BJ (cell line): ENCODE measurements at places on chromosomes 2 and 18.

DNA sequence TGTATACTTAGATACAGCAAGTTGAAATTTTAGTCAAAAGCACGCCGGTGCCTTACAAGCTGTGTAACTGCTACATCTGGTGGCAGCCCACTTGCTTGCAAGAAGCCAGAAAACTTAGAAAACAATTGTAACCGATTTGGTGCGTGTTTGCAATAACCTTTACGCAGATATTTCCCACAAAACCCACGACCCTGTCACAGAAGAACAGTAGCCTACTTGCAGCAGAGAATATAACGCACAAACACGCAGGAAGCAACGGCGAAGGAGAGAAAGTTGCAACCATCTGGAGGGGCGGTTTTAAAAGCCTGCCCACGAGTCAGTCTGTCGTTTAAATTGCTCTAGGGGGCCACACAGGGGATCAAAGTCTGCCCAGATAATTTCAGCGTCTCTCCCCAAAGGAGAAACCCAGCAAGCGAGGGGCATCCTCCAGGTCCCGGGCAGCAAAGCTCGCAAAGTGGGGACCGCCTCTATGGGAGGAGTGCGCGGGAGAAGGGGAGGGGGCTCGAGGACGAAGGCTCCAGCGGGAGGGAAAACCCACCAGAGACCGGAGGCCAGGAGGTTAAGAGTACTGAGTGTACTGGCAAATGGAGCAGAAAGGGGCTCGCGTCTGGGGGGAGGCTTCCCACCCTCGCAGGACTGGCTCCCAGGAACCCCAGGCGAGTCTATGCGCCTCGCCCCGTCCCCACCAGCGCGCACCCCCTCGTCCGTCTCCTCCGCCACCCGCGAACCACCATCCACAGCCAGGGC, 1.1 kb downstream of the TLK1 start:
- peak; percentile 44 for DNase-seq

DNA sequence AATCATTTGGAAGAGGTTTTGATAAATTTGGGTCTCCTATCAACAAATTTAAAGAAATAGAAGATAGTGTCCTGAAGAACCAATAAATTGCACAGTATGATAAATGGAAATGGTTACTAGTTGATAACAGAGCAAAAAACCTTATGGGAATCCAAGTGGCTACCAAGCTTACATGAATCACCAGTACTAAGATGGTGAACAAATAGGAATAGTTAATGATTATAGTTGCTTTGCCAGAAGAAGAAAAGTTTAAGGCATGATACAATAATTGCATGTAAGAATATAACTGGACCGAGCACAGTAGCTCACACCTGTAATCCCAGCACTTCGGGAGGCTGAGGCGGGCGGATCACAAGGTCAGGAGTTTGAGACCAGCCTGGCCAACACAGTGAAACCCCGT, 19.6 kb upstream of the INO80D start:
- DNase-seq = no peak

DNA sequence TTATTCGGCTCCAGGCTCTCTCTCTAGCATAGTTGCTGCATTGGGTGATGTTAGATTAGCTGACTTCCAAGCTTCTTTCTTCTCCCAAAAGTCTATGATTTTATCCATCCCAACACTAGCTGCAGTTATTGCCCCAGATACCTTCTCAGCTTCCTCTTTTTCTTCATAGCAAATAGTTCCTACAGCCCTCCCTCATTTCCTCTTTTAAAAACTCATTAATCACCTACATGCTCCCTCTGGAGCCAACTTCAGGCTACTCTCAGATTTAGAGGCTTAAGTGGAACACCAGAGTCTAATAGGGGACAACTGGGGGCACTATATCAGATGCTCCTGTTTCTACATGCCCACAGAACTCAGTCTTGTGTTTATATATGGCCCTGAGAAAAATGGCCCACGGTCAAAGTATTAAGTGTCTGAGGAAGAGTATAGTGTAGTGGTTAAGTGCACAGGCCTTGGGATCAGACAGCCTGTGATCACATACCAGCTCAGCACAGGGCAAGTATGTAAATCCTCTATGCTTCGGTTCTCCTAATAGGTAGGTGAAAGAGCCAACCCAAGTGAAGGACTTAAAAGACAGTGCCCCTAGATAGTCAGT, 241.9 kb upstream of the SLC14A2 start:
- no peak for DNase-seq

GRCh38 chr2:23585273-23586170, 200.5 kb downstream of the KLHL29 start:
- no peak for DNase-seq

DNA sequence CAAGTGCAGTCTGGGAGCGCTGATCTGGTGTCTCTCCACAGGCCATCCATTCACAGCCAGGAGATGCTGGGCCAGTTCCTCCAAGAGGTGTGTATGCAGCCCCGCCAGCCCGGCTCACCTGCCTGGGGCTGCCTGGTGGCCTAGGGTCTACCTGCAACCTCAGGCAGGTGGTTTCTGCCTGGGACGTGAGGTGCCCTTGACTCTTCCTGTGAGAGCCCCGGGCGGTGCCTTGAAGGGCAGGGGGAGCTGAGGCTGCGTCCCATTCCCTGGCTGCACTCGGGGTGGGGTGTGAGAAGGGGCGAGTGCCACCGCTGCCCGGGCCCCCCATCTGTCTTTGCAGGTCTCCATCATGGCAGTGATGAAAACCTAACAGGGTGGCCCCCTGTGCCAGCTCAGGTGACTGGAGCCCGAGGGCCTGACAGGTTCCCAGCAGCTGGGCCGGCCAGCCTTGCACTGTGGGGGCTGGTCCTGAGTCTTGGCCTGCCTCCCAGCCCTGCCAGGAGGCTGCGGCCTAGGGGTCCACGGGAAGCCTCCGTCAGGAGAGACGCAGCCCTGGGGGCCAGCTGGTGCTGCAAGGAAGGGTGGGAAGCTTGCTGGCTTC, 11.9 kb downstream of the CAPN10 start:
- no peak for DNase-seq

- DNase-seq = no peak
Observed at GRCh38 chr2:60867848-60868247, 13.5 kb upstream of the REL start.

DNA sequence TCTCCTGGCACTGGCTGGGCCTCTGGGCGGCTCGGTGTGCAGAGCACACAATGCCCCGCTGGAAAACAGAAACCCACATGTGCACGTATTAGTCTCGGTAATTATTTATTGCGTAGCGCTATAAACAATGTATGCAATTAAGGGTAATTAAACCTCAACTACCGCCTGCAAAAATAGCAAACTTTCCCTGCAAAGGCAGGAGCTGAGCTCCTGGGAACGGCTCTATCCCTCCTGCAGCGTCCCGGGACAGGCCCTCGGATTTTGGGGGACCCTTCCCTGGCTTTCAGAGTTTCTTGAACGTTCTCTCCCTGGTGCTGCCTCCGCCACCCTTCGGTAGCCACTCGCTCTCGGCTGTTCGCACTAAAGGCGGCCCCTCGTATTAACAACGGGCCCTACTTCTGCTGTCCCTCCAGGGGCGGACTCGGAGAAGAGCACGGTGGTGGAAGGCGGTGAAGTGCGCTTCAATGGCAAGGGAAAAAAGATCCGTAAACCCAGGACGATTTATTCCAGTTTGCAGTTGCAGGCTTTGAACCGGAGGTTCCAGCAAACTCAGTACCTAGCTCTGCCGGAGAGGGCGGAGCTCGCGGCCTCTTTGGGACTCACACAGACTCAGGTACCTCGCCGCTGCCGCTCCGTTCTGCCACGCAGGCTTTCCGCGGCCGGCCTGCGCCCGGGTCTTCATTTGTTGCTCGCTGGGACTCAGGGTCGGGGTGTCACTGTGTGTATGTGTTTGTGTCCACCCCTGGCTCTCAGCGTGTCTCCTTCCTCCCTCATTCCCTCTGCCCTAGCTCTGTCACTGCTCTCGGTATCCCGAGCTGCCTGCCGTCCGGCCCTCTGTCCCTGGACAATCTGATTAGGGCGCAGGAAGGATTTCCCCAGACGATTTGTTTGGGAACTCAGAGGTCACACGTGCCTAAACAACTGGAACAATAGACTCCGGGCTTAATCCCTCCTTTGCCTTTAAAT, 1.2 kb downstream of the DLX1 start:
- no peak for DNase-seq

GRCh38 chr18:28063926-28064325, 113.0 kb downstream of the CDH2 start:
- DNase-seq = no peak

- DNase-seq = no peak
Observed at GRCh38 chr2:165467921-165468320, 1.6 kb upstream of the CSRNP3 start.

GRCh38 chr18:364256-364826, 96.5 kb upstream of the THOC1 start:
- DNase-seq = no peak

- no peak for DNase-seq
Observed at GRCh38 chr2:190847504-190848081, 33.0 kb upstream of the GLS start.

- DNase-seq = no peak
Observed at GRCh38 chr2:176566961-176567360, 297.7 kb downstream of the MTX2 start.

GRCh38 chr18:495017-495416, 5.5 kb downstream of the COLEC12 start:
- no peak for DNase-seq

DNA sequence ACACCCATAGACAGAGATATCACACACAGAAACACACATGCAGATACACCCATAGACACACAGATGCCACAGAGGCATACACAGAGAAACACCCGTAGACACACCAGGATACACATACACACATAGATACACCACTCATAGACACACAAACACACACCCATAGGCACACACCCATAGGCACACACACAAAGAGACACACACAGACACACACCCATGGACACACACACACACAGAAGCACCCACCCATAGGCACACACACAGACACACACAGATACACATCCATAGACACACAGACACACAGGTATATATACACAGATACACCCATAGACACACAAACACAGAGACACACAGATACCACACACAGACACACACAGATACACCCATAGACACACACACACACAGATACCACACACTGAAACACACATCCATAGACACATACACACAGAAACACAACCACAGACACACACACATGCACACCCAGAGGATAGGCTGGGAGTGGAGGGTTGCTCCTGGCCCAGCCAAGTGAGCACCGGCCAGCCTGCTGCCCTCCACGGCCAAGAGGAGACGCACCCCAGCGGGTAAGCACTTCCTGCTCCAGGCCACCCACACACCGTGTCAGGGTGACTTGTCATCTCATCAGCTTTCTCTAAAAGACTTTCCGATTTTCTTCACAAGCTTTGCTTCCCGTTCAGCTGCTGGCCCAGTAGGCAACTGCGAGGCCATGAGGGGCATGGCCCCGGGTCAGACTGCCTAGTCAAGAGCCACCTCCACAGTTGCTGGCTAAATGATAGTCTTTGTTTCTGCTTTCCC, 14.1 kb upstream of the CNNM3 start:
- no peak for DNase-seq

DNA sequence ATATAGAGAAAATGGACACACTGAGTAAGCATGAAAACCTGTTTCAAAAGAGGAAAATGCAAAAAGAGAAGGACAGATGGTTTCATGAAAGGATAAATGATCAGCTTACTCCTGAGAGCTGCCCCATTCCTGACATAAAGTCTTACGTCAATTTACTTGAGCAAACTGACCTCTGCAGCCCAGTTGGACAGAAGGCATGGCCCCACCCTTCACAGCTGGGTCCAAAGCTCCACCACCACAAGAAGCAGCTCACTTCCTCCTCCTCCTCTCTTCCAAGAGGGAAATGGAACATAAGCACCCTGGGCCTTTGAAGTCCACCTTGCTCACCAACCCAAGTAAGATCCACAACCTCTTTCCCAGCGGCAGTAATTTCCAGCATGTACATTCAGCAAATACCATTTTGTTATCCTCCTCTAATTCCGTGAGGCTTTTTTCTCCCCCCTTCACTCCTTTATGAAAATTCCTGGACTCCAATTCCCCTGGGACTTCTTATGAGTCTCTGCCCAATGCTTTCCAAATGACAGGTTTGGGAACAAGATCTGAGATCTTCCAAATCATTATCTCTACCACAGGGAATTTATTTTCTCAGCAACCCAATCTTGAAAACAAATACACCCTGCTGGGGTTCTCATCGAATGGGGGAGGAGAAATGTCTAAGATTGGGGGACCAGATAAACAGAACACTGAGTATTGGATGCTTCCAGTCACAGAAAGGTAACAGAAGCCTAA, 10.1 kb downstream of the COL4A4 start:
- no peak for DNase-seq

DNA sequence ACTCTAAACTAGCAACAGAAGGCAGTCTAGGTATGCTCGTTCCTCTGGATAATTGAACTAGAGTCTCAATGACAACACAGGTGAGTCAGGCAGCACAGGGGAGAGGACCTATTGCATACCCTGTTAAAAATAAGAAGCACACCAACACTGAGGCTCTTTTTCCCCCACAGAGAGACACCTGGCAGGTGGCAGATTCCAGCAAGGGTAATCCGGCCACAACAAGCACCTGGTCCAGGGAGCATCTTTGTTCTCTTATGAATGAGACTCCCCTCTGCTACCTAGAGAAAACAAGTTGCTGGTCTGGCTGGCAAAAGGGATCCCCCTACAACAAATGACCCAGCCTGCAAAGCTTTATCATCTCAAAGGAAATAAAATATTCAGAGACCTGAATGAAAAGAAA, 508.9 kb upstream of the POU3F3 start:
- DNase-seq = no peak

GRCh38 chr18:31401156-31402025, 24.8 kb downstream of the DSG4 start:
- DNase-seq = no peak

DNA sequence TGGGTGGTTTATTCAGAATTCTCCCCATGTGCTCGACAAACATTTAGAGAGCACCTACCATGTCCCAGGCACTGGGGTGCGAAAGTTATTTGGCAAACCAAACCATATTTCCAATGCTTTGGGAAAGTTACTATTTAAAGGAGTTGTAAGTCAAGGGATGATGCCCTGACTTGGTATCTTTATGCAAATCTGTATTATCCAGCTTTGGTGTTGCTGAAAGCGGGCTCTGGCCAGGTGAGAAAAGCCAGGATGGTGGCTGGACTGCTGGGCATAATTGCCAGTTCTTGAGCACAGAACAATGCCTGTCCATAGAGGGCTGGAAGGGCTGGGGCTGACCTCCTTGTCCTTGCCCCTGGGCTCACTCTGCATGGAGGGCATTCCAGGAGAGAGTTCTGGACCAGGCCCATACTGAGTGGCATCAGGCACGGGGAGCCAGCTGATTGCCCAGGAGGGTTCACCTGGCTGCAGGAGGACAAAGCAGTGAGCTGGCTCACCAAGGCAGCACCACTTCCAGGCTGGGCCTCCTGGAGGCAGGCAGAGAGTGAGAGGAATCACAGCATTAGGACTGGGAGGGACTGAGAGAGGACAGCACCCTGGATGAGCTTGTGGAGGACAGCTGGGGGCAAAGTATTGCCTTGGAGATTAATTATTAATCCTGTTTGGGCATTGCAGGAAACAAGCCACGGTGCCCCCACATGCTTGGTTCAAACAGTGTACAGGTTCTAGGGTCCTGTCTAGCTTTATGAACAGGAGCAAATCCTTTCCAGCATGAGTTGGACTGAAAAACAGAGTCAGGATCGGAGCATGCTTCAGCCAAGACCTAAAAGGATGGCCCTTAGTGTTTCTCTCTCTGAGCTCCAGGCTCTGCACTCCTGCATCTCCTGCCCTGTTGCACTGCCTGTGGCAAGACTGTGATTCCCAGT, 7.1 kb downstream of the KHK start:
- DNase-seq = no peak
